ENCODE measurements at places on chromosomes 11 and 22. TPM values are rescaled to one million over a fixed set of nuclear protein-coding genes. Genes with fewer than 3 reads are reported as not detected.

The IRAG1 gene
- total RNA-seq, result 7.3 TPM

The ME3 gene
- total RNA-seq, result 5.4 TPM

The SAMM50 gene
- 56.8 TPM for total RNA-seq

The BACE1 gene
- total RNA-seq, result 25.3 TPM

The VSIG2 gene
- total RNA-seq, result not detected

The TTLL1 gene
- total RNA-seq, result 38.2 TPM

The SLC5A12 gene
- 0.33 TPM for total RNA-seq

The PRODH gene
- total RNA-seq, result 2.1 TPM

The CATSPER1 gene
- total RNA-seq, result not detected

The C11orf42 gene
- total RNA-seq, result not detected

The OR8G5 gene
- not detected for total RNA-seq

The CARNS1 gene
- 1.6 TPM for total RNA-seq

The C11orf16 gene
- not detected for total RNA-seq

The SLC35E4 gene
- total RNA-seq, result 8.7 TPM

The OR5B21 gene
- total RNA-seq, result not detected

The FXYD2 gene
- total RNA-seq, result 0.07 TPM

The MDK gene
- total RNA-seq, result 4,339 TPM

The TSPO gene
- 28.9 TPM for total RNA-seq

The TLCD5 gene
- total RNA-seq, result 14.9 TPM

The SUSD2 gene
- 2.2 TPM for total RNA-seq

Measured in cardiac muscle cell (in vitro differentiated cells and primary cell).